Stimulated activated CD4-positive, alpha-beta T cell treated with anti-CD3 and anti-CD28 coated beads, Interleukin-15, amount 100 ng/mL, for 1 hour (primary cell): ENCODE measurements at places on chromosomes 6 and 20.

DNA sequence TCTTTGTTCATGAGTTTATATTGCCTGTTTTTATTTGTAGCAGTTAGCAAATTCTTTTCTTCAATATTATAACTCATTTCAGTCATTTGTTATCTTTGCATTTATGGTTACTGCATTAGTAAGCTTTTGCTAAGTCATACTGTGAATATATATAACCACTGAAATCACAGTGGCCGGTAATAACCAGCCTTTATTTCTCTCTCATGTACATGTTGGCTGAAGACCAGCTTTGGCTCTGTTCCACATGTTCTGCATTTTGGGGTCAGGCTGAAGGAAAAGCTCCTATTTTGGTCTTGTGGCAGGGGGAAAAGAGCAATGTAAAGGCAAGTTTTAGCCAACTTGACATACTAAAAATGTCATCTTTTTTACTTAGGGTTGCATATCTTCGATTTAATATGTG lies 276.3 kb downstream of the BCKDHB start:
- DNase-seq = no peak

DNA sequence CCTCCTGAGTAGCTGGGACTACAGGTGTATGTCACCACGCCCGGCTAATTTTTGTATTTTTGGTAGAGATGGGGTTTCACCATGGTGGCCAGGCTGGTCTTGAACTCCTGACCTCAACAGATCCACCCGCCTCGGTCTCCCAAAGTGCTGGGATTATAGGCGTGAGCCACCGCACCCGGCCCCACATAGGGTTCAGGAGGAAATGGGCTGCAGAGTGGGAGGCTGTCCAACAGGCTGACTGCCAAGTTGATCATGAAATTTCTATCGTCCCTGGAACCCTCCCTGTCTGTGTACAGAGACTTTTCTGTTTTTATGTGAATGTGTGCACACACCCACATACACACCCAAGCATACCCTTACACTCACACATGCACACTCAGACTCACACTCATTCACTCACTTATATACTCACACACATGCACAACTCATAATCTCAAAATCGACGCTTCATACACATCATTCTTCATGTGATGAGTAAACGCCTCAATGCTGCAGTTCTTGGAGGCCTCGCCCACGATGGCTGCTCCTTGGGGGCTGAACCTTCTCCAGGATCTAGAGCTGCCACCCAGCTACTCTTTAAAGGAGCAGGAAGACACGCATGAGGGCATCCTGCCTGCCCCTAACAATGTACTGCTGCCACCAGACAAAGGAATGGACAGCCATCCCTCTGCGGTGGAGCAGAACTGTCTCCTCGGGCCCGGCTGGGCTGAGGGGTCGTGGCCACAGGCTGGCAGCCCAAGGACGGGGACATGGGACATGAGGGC lies 35.6 kb downstream of the SUN5 start:
- DNase-seq = no peak

- no peak for DNase-seq
These were observed 382.8 kb upstream of the FLRT3 start for GRCh38 chr20:14720251-14720650.

DNA sequence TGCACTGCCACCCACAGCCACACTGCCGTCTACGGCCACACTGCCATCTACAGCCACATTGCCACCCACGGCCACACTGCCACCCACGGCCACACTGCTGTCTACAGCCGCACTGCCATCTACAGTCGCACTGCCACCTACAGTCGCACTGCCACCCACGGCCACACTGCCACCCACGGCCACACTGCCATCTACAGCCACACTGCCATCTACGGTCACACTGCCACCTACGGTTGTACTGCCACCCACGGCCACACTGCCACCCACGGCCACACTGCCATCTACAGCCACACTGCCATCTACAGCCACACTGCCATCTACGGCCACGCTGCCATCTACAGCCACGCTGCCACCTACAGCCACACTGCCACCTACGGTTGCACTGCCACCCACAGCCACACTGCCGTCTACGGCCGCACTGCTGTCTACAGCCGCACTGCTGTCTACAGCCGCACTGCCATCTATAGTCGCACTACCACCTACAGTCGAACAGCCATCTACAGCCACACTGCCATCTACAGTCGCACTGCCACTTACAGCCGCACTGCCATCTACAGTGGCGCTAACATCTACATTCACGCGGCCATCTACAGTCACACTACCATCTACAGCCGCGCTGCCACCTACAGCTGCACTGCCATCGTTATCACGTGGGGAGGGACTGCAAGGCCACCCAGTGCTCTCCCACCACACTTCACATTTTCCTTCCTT lies 154.6 kb upstream of the AFDN start:
- no peak for DNase-seq

GRCh38 chr20:18719426-18719825 lies 94.2 kb upstream of the SCP2D1 start:
- DNase-seq = no peak

- DNase-seq = no peak
These were observed 238.4 kb upstream of the AFDN start for GRCh38 chr6:167588181-167588919.

GRCh38 chr6:151004383-151005024 lies 139.0 kb downstream of the MTHFD1L start:
- DNase-seq = no peak

DNA sequence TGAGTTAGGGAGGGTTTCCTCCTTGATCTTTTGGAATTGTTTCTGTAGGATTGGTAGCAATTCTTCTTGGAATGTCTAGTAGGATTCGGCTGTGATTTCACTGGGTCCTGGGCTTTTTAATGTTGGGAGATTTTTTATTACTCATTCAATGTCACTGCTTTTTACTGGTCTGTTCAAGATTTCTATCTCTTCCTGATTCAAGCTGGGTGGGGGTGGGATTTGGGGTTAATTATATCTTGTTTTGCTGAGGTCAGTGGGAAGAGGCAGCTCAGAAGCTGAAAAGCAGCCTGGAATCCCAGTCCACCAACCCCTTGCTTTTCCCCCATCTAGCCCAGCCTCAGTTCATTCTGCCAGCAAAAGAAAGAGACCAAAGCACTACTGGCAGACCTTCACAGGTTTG lies 39.6 kb downstream of the SUMO4 start:
- DNase-seq = no peak

DNA sequence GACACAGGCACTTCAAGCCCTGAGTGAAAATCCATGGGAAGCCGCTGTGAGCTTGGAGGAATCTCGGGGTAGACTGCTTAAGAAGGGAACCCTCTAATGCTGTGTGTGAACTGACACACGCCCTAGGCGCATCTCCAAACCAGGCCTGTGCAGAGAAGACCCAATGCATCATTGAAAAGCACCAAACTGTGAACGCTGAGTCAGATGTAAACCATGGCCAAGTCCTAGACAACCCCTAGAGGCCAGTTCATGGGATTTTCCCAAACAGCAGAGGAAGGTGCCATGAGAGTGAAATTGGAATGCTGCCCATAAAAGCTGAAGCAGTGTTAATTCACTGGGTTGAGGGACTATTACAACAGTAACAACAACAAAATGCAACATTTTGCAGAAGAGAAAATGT lies 296.5 kb downstream of the SMOC2 start:
- DNase-seq = no peak

DNA sequence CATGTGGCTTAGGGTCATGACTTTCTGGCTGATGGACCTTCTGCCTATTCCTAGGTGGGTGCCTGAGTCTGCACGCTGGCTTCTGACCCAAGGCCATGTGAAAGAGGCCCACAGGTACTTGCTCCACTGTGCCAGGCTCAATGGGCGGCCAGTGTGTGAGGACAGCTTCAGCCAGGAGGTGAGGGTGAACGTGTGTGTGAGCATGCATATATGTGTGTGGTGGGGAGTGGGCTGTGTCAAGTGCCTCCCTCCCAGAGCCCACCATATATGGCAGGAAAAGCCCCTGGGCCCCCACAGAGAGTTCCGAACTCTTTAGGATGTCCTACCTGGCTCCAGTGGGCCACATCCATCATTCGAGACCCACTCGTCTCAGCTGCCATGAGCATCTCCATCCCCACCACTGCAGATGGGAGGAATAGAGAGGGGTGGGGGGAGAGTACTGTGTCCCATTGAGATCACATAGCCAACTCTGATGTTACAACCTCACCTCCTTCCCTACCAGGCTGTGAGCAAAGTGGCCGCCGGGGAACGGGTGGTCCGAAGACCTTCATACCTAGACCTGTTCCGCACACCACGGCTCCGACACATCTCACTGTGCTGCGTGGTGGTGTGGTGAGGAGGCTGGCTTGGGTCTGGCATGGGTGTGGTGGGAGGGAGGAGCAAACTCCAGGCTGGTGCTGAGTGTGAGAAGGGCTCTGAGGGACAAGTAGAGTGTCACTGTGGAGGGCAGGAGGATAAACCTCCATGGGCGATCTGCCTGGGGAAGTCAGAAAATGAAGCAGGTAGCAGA lies 3.2 kb downstream of the SLC22A7 start:
- DNase-seq = no peak

DNA sequence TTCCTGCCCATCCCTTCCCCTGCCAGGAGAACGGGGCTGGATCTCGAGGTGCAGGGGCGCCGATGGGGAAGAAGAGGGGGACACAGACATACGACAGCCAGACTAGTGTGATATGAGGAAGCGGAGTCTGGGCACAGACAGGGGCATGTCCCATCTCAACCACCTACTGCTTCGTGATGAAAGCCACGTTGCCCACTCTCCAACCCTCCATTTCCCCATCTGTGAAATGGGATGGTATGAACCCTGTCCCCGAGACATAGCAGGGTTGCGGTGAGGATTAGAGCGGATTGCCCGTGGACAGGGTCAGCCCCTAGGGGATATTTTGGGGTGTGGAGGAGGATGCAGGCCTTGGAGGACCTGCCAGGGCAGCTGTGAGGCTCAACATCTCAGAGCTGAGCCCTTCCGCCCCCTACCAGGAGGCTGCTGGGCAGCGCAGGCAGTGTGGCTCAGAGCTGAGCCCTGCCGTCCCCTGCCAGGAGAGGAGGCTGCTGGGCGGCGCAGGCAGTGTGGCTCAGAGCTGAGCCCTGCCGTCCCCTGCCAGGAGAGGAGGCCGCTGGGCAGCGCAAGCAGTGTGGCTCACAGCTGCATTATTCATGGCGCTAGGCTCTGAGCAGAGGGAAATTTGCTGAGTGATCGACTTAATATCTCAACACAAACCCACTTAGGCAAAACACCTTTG lies 71.7 kb downstream of the GRM4 start:
- no peak for DNase-seq

GRCh38 chr6:41642960-41643898 lies 5.0 kb downstream of the MDFI start:
- DNase-seq = no peak

- no peak for DNase-seq
These were observed 9.9 kb downstream of the RALGAPA2 start for GRCh38 chr20:20702330-20703245.

GRCh38 chr6:80133020-80133419 lies 26.5 kb downstream of the BCKDHB start:
- no peak for DNase-seq

DNA sequence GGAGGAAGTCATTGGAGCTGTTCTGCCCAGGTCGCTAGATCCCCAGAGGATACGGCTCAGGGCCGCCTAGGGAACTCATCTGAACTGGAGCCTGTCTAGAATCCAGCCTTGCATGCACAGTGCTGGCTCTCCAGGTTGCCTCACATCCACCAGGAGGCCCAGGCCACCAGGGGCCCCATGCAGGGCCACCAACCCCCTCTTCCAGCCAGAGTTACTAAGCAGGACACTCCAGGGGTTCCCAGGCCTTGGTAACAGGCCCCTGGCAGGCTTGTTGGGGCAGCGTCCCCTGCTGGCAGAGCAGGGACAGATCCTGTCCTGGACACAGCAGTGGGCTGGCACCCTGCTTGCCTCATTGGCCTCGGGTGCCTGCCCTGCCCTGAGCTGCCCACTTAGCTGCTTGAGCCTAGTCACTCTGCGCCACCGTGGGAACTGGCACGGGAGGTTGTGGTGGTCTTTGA lies 35.3 kb downstream of the EFCAB8 start:
- no peak for DNase-seq

DNA sequence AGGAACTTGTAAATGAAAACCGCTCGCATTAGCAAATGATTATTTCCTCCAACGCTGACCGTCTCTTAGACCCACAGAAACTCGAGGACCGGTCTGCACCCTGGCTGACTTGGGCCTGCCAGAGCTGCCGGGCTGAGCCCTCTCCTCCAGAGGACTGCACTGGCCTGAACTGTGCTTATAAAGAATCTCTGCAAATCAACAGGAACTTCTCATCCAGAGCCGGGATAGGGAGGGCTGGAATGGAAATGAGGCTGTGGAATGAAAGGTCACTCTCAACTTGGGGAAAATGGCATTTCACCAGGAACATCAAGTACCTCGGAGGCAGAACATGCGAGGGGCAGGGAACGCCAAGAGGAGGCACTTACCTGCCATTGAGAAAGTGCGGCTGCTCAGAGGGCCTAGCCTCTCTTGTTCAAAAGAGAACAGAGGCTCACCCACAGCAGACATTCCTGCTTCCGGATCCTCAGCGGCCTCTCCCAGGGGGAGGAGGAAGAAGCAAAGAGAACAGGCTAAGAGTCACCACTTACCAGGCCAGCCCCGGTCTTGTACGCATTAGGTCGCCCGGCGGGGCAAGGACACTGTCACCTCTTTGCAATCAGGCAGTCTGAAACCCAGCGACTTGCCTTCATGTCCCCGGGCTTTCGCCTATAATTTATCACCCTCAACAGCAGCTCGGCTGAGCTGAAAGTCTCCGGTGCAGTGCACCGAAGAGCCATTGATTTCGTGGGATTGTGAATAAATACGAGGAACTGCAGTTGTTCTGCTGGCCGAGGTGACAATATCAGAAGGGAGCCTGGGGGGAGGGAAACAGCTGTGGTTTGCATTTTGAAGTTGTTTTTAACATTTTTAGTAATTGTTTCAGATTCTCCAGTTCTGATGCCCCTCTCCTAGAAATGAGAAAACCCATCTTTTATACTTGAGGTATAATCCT lies 37.6 kb downstream of the ZMYND8 start:
- no peak for DNase-seq

GRCh38 chr20:45290677-45291355 lies 15.8 kb upstream of the RBPJL start:
- peak; percentile 40 for DNase-seq

DNA sequence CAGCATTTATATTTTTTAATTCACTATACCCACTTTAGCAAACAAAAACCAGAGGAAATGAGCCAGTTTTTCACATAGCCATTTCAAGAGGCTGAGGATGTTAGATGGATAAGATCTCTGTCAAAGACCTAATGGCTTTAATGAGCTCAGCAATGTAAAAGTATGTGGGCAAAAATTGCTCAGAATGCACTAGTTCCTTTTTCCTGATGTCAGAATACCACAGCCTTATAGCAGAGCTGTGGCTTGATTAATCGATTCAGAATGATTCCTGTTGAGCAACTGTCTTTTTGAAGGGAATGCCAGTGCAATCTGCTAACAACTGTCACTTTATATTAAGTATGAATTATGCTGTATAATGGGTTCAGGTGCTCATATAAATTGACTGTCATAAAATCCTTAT lies 100.6 kb upstream of the HIVEP1 start:
- no peak for DNase-seq
